Stimulated activated CD4-positive, alpha-beta T cell treated with anti-CD3 and anti-CD28 coated beads, Interleukin-2, amount 100 ng/mL, for 24 hours (primary cell): ENCODE measurements at places on chromosomes 5 and 9.
A peak's percentile ranks its signal among the peaks of the same experiment; 100 is the strongest.

GRCh38 chr5:131296213-131296672, 32.4 kb downstream of the CDC42SE2 start:
- DNase-seq, result no peak

GRCh38 chr9:92961627-92962302, 14.4 kb downstream of the FGD3 start:
- peak; percentile 55 for DNase-seq

- no peak for DNase-seq
Measured at GRCh38 chr5:172594867-172595466, 46.1 kb upstream of the NEURL1B start.

- DNase-seq, result no peak
Measured at GRCh38 chr5:174324680-174325079, 279.2 kb downstream of the NSG2 start.

DNA sequence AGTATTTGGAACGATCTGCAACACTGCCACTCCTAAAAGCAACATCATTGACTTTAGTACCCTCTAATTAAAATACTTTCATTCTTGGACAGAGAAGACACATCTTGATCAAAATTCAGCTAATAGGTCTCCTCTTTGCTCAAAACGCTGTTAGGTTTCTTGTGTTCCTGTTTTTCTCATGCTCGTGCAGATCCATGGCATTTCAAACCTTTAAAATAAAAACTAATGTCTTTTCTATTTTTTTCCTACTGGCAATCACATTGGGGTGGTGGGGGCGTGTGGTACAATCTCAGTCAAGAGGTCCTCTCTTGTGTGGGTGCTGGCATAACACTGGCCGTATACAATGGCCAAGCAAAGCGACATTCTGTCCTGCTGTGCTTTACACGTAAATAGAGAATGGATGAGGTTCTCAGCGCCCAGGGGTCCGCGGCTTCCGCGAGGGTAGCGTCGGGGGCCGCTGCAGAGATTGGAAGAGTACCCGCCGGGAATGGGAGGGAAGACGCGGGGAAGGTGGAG, 315 bp upstream of the GPR150 start:
- DNase-seq, result no peak

DNA sequence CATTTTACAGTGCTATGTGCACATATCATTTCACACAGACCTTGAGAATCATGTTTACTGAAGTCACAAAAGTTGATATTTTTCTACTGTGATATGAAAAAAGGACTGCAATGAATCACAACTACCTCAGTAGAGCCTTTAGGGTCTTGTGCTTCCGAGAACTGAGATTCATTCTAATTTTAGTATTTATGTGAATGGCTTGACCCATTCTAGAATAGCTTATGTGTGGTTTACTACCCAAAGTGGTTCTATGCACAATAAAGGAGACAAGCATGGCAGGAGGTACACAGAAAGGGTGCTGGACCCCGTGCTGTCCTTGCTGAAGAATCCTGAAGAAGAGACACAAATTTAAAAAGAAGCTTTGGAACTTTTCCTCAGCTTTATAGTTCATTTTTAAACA, 28.2 kb downstream of the MEF2C start:
- no peak for DNase-seq

GRCh38 chr9:125538092-125538473, 168.9 kb downstream of the MAPKAP1 start:
- no peak for DNase-seq

GRCh38 chr9:132192728-132193127, 30.9 kb downstream of the NTNG2 start:
- DNase-seq, result no peak

GRCh38 chr5:38718771-38719391, 126.9 kb upstream of the OSMR start:
- DNase-seq, result no peak

DNA sequence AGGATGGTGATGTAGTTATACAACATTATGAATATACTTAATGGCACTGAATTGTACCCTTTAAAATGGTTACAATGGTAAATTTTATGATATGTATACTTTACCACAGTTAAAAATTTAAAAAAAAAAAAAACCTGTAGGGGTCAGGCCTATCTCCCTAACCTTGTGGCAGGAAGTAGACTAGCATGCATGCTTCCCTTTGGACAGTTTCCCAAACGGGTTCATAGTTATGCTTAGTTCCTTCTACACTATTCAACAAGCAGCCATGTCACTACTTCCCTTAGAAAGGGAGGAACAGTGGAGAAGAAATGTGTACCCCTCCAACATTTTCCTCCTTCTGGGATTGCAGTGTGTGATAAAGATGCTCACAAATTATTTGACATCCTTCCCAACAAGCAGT, 32.5 kb downstream of the IDNK start:
- DNase-seq, result no peak

- no peak for DNase-seq
Measured at GRCh38 chr5:3349704-3350565, 245.7 kb upstream of the IRX1 start.

DNA sequence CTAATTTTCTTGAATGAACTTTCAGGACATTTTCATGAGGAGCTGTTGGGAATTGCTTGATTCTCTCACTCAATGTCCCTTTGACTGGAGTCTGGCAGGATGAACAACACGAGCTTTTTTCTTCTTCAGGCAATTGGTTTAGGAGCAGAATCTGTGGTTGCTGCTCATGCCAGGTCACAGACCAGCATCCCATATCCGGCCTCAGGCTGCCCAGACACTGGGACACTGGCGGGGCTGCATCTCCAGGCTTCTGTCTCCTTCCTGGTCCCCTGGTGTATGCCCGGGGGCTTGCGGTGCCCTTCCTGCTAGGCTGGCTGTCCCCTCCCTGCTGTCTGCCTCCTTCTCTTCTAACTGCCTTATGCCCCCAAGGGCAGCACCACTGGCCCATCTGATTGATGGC, 311.5 kb upstream of the DAP start:
- DNase-seq, result no peak

DNA sequence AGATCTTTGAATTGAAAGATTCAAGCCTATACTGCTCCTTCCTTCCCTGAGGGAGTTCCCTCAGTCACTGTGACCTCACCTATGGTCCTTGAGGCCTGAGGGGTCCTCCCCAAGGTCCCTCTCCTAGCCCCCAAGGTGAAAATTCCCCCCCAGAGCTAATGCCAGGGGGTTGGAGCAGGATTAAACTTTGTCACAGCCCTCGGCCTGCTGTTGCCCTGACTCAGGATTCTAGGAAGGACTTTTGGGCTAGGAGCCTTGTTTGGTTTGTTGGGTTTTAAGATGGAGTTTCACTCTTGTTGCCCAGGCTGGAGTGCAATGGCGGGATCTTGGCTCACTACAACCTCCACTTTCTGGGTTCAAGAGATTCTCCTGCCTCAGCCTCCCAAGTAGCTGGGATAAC, 123.2 kb downstream of the C5orf15 start:
- no peak for DNase-seq

GRCh38 chr9:4832786-4833579, 40.2 kb downstream of the RCL1 start:
- DNase-seq, result peak; percentile 55

DNA sequence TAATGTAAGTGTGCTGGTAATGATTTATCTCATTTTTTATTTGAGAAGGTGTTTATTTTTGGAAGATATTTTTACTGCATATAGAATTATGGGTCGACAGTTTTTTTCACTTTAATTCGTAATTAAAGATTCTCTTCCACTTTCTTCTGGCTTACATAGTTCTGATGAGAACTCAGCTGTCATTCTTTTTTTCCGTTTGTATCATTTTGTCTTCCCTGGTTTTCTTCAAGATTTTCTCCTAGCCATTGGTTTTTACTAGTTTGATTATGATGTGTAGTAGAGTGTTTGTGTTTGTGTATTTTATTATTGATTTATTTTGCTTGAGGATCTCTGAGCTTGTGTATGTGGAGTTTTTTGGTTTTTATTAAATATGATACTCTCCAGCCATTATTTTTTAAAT, 21.7 kb downstream of the SLF1 start:
- DNase-seq, result no peak

GRCh38 chr9:18129809-18130334, 344.1 kb upstream of the ADAMTSL1 start:
- DNase-seq, result no peak

GRCh38 chr5:73899055-73899454, 273.1 kb downstream of the ARHGEF28 start:
- DNase-seq, result no peak

GRCh38 chr5:151083081-151083676, 2.3 kb upstream of the TNIP1 start:
- DNase-seq, result peak; percentile 69

DNA sequence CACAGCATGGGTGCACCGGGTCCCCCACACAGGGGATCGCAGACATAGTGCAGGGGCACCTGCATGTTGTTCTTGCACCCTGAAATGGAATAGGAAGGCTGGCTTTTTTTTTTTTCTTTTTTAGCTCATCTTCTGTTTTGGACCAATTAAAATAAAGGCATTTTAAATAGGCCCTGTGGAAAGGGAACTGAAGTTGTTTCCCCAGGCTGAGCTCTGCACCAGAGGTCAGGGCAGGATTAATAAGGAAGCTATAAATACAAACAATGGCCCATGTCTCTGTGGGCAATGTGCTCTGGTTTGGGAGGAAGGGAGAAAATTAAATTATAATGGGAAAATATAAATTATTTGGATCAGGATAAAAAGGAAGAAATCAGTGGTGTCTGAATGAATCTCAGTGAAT, 21.2 kb upstream of the KCNMB1 start:
- no peak for DNase-seq

DNA sequence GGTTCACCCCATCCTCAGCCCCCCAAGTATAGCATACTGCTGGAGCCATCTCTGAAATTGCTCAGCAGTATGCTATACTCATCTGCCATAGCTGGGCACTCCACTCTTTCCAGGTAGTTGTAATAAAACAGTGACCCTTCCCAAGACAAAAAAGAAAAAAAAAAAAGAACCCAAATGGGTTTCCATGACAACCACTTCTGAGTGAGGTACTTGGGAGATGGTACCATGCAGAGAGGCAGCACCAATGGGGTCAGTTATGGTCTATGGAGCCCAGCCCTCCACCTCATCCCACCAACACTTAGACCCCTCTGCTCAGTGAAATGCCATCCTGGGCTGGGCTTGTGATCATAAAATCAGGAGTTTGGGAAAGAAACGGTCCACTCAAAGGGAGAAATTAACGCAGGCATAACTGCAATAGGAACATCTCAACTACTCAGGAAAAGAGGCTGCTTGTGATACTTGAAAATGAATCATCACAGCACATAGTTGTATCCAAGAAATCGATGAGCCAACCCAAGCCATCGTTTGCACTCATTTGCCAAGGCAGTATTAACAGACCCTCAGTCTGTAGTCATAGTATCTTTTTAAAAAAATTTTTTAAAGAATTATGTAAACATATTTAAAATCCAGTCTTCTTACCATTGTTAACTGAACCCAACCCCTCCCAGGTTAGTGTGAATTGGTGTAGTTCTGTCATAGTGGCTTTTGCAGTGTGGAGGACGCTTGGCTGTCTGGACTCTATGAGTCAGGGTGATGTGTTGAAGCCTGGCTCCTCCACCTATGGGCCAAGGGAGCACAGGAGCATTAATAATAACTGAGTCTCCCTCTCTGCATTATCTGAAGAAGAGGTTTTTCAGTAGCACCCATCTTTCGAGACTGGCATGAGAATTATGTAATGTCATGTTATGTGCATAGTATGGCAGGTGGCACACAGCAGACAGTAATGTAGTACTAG, 402.7 kb downstream of the SPOCK1 start:
- no peak for DNase-seq

- no peak for DNase-seq
Measured at GRCh38 chr9:74275872-74276508, 221.1 kb upstream of the RORB start.

GRCh38 chr9:2815661-2816060, 28.2 kb downstream of the PUM3 start:
- DNase-seq, result no peak

DNA sequence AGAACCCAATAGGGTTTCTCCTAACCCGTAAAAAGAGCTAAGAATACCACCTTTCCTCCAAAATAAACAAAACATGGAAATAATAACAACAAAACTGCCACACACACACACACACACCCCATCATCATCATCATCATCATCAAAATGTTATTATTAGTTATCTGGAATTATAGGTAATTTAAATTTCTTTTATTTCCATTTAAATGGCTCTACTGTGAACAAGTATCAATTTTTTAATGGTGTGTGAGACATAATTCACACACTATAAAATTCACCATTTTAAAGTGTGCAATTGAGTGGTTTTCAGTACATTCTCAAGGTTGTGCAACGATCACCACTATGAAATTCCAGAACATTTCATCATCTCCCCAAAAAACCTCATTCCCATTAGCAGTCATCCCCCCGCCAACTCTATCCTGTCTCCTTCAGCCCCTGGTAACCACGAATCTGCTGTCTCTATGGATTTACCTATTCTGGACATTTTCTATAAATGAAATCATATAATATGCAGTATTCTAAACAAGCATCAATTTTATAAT, 172.7 kb downstream of the ROR2 start:
- DNase-seq, result no peak

GRCh38 chr5:180646963-180647305, 2.5 kb downstream of the FLT4 start:
- no peak for DNase-seq

GRCh38 chr5:131672776-131673175, 37.7 kb upstream of the RAPGEF6 start:
- DNase-seq, result no peak

- no peak for DNase-seq
Measured at GRCh38 chr9:19181561-19181960, 48.9 kb upstream of the DENND4C start.
